SJCRH30 (cell line): ENCODE measurements at places on chromosomes 1 and 21.
A peak's percentile ranks its signal among the peaks of the same experiment; 100 is the strongest.

DNA sequence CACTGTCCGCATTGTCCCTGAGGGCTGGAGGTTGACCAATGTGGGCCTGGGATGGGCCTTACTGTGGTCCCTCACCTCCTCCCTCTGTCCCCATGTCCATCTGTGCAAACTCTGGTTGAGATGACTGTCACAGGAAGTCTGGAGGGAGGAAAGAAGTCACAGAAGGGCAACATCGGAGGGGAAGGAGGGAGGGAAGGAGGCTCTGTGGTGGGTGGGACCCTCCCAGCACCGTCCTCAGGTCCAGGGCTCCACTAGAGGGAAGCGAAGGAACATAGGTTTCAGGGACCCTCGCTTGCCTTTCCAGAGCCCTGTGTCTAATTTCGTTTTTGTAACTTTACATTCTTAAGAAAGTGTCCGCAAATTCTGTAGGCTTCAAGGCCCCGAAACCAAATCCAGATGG is 111.3 kb upstream of the SLC44A3 start:
- H3K27ac ChIP-seq, result no peak overlapping the region
- no peaks in the 10 kb centered on the region for H3K36me3 ChIP-seq
- DNase-seq, result no peak
- H3K4me3 ChIP-seq, result no peak overlapping the region
- H3K27me3 ChIP-seq, result no peaks in the 10 kb centered on the region

DNA sequence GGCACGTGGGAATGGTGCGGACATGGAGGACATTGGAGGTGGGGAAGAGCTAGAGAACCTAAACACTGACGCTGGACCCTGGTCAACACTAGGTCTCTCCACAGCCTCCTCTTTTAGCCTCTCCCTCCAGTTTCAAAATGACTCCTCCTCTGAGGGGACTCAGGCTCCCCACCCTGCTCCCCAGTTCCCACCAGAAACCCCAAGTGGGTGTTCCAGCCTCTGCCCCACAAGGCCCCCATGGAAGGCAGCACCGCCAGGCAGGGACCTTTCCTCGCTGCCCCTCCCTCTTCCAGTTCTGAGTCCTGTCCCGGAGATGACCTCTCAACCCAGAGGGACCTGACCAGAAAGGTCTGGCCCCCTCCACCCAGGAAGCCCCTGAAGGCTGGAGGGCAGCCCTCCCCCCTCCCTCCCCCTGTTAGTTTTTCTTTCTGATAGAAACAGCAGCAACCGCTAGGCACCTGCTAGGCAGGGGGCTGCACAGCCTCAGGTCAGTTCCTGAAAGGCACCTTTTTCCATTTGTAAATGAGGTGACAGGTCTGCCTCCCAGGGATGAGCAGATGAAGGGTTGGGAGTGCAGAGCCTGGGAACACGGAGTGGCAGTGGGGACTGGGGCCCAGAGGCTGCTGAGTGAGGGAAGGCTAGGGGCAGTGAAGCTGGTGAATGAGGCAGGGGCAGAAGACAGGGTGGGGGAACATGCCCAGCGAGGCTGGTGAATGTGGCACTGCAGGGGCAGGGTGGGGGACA is 9.3 kb upstream of the ITGB2 start:
- no peak overlapping the region for H3K27ac ChIP-seq
- DNase-seq, result no peak
- peaks cover 49% of the 10 kb centered on the region for H3K4me1 ChIP-seq

- no peak for DNase-seq
- no peak overlapping the region for H3K4me3 ChIP-seq
- no peak overlapping the region for H3K27ac ChIP-seq
Measured at GRCh38 chr21:42632336-42632751, 21.1 kb upstream of the PDE9A start.

DNA sequence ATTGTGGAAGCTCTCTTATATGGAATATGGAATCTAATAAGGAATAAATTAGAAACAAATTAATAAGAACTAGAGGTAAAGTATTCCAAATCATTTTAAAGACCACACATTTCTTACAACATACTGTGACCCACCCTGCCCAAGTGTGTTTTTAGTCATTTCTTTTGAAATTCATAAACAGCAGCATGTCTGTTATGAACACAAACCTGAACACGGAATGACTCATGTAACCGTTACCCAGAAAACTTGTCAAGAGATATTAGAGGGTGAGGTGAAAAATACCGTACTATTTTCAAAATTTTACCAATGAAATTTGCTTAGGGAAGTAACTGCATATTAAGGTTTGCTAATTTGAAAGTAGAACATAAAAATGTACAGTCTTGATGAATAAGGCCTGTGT is 48.4 kb downstream of the SNX7 start:
- H3K4me1 ChIP-seq, result no peaks in the 10 kb centered on the region
- H3K36me3 ChIP-seq, result no peaks in the 10 kb centered on the region; the same call in 1 of the 2 replicates
- DNase-seq, result no peak
- no peaks in the 10 kb centered on the region for H3K27me3 ChIP-seq

- no peak for DNase-seq
- H3K4me3 ChIP-seq, result no peak overlapping the region
- no peaks in the 10 kb centered on the region for H3K4me1 ChIP-seq
- no peaks in the 10 kb centered on the region for H3K36me3 ChIP-seq
Measured at GRCh38 chr1:185668013-185668412, 66.2 kb upstream of the HMCN1 start.

- H3K4me1 ChIP-seq, result no peaks in the 10 kb centered on the region
- no peaks in the 10 kb centered on the region for H3K36me3 ChIP-seq
- no peaks in the 10 kb centered on the region for H3K27me3 ChIP-seq
- no peak overlapping the region for H3K4me3 ChIP-seq
- H3K27ac ChIP-seq, result no peak overlapping the region
Measured at GRCh38 chr1:35036621-35037020, 4.9 kb upstream of the ZMYM6 start.

- no peak overlapping the region for H3K4me3 ChIP-seq
- no peaks in the 10 kb centered on the region for H3K27me3 ChIP-seq
- no peak for DNase-seq
- H3K4me1 ChIP-seq, result no peaks in the 10 kb centered on the region
- H3K27ac ChIP-seq, result no peak overlapping the region
- no peaks in the 10 kb centered on the region for H3K36me3 ChIP-seq
Measured at GRCh38 chr1:174367892-174368291, 79.9 kb upstream of the GPR52 start.

DNA sequence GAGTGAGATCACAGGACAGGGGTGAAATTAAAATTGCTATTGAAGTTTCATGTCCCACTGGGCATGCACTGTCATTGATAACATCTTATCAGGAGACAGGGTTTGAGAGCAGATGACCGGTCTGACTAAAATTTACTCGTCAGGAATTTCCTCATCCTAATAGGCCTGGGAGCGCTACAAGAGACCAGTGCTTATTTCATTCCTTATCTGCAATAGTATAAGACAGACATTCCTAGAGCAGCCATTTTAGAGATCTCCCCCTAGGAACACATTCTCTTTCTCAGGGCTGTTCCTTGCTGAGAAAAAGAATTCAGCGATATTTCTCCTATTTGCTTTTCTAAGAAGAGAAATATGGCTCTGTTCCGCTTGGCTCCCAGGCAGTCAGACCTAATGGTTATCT is 181.4 kb upstream of the ETV3 start:
- no peaks in the 10 kb centered on the region for H3K4me1 ChIP-seq
- H3K4me3 ChIP-seq, result no peak overlapping the region
- no peaks in the 10 kb centered on the region for H3K36me3 ChIP-seq
- DNase-seq, result no peak
- no peaks in the 10 kb centered on the region for H3K27me3 ChIP-seq

GRCh38 chr1:12245116-12245515 is 15.3 kb downstream of the VPS13D start:
- no peak overlapping the region for H3K27ac ChIP-seq
- H3K36me3 ChIP-seq, result peaks cover 50% of the 10 kb centered on the region
- DNase-seq, result no peak
- H3K27me3 ChIP-seq, result no peaks in the 10 kb centered on the region
- no peak overlapping the region for H3K4me3 ChIP-seq
- no peaks in the 10 kb centered on the region for H3K4me1 ChIP-seq

DNA sequence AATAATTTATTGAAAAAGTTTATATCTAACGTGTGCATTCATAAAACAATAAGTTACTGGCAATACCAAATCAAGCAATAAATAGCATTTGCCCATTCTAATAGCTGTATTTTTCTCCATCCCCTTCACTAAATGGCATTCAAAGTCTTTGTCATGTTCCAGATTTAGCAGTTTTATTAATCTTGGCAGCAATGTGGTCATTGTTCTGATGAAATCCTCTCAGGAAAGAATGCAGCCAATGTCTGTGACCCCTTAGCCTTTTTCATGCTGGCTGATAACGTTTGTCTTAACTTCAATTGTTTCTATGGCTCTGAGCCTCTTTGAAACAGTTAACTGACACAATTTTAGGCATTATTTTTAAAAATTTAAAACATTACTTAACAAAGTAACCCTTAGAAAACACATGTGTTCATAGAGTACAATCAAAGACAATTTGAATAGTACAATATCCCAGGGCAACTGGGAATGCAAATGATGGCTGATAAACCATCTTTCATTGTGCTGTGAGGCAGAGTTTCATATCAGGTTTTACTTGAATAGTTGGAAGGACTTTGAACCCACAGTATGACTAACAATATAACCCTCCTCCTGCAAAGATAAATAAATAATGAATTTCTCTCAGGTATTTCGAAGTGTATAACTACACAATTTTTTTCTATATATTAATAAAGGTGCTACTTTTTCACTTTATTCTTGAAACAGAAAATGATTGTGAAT is 217.5 kb downstream of the LRRIQ3 start:
- no peaks in the 10 kb centered on the region for H3K4me1 ChIP-seq
- no peak overlapping the region for H3K4me3 ChIP-seq
- DNase-seq, result no peak
- H3K27ac ChIP-seq, result no peak overlapping the region

DNA sequence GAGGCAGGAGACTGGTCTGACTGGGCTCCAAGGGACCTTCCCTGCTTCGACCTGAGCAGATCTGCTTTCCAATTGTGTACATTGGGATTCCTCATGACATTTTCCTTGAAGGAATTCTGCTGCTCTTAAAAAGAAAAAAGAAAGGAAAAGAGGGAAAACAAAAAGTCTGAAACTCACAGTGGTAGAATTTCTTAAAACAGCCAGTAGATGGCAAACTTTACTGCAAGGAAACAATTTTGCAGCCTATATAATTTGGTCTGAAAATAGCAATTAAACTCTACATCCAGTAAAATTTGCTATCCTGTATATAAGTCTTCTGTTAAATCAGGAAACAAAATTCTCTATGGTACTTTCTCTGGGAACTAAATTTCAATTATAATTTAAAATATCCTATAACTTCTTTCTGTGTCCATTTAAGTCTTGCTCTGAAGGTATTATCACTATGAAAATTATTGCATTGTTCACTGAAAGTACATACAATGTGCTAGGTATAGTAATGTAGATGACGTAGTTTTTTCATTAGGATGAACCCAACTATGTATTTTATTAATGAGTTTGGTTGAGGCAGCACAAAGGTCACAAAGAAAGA is 59.8 kb downstream of the CRB1 start:
- no peaks in the 10 kb centered on the region for H3K27me3 ChIP-seq
- H3K36me3 ChIP-seq, result no peaks in the 10 kb centered on the region
- H3K4me1 ChIP-seq, result no peaks in the 10 kb centered on the region
- H3K27ac ChIP-seq, result no peak overlapping the region

DNA sequence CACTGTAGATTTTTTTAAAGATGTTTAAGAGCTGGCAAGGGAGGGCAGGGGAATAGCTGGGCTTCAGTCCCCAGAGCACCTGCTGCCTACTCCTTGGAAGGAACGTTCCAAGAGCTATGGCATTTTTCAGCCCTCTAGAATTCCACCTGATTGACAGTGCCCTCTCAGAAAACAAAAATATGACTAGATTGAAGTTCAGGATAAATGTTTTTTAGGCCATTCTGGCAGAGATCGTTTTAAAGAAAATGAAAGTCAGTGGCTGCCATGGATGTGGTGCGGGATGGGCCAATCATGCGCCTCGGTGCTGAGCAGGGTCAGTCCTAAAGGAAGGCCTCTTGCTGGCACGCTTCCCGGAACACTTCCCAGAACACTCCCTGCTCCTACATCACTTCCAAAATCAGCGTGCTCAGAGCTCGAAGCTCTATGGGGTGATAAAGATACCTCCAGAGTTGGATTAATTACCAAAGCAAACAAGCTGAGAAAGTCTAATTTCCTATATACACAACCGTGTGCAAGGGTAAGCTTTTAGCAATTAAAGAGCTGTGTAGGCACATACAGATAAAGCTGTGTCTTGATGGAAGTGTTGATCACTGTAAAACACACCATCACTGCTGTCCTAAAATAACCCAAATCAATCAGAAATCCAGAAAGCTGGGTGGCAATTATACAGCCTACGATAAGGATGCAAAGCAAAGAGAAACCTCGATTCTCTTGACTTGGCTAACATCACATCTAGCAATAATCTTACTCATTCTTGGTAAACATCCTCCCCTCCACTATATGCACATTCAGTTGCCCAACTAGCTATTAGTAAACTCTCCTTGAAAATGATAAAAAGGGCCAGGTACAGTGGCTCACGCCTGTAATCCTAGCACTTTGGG is 34.6 kb downstream of the TGFBR3 start:
- H3K27ac ChIP-seq, result no peak overlapping the region
- H3K4me1 ChIP-seq, result peaks cover 5% of the 10 kb centered on the region
- no peaks in the 10 kb centered on the region for H3K36me3 ChIP-seq
- peak; percentile 69 for DNase-seq
- peak overlapping the region; percentile 23; the same call in 1 of the 2 replicates for H3K4me3 ChIP-seq
- H3K27me3 ChIP-seq, result no peaks in the 10 kb centered on the region

DNA sequence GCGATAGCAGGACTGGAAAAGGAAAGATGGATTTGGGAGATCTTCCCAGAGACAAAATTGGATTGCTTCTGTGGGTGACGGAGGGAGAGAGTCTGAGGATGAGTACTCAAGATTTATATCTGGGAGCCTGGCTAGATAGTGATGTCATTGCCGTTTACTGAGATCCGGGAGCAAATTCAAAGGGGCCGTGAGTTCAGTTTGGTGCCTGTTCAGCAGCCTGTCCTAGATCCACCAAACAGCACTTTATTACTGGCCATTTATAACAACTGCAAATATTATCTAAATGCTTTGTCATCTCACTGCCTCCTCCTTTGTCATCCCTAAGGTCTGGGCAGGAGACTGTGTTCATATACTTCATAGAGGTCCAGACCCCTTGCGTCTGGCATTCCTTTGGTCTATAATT is 29.2 kb downstream of the MAPKAPK2 start:
- H3K27me3 ChIP-seq, result no peaks in the 10 kb centered on the region
- no peak overlapping the region for H3K4me3 ChIP-seq
- peaks cover 22% of the 10 kb centered on the region for H3K4me1 ChIP-seq
- DNase-seq, result no peak
- no peak overlapping the region for H3K27ac ChIP-seq

GRCh38 chr1:1597275-1597930 is 2.5 kb downstream of the FNDC10 start:
- no peak for DNase-seq
- 0 out of 2 replicates have a peak overlapping the region, but pooled peaks have one; percentile 11 for H3K4me3 ChIP-seq
- peaks cover 42% of the 10 kb centered on the region for H3K27me3 ChIP-seq
